ENCODE measurements at places on chromosomes 7 and 10.

DNA sequence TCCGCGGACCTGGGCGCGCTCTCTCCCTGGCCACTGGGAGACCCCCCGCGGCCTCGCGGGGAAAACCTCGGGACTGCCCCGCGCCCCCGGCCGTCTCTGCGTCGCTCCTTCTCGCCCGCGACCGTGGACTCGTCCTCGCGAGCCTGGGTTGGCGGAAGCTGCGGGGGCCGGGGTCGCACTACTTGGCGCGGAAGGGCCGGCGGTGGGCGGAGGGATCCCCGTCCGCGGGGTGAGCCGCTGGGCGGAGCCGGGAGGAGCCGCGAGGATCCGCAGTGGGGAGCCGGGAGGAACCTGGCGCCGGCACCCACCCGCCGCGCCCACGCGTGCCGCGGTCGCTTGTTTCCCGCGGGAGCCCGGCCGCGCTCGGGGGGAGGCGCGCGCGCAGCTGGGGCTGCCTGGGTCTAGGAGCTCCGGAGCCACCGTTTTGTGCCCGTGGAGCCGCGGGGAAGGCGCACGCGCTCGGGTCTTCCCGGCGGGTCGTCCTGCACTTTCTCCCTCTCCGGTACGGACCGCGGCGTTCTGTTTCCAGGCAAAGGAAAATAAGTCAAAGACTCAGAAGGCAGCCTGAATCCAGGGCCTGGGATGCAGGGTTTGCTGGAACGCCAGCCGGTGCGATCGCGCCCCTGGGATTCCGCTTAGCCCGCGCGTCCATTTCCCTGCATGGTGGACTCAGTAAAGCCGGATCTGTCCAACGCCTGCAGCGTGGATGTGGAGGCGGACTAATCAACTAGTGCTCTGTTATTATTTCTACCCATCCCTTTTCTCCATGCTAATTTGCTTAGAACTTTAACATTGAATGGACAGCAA is 28.7 kb upstream of the KMT2C start:
- DNase-seq = peak; percentile 95

- DNase-seq = peak; percentile 11
These were observed 41.9 kb downstream of the PRSS2 start for GRCh38 chr7:142812437-142813215.

GRCh38 chr7:159105066-159105780 is 39.4 kb downstream of the VIPR2 start:
- no peak for DNase-seq

GRCh38 chr7:93894966-93895640 is 4.5 kb upstream of the TFPI2 start:
- DNase-seq = peak; percentile 72

- DNase-seq = peak; percentile 87
These were observed 164.7 kb downstream of the CAMK1D start for GRCh38 chr10:12513775-12514673.

GRCh38 chr10:33224251-33224965 is 110.1 kb downstream of the NRP1 start:
- DNase-seq = no peak

All from NCI-H69 (cell line).